Dermis lymphatic vessel endothelial cell (primary cell): ENCODE measurements at places on chromosomes 1 and 21. TPM values are rescaled to one million over a fixed set of nuclear protein-coding genes. Genes with fewer than 3 reads are reported as not detected.

The CRABP2 gene
- total RNA-seq, result not detected in 2 replicates

The RRP15 gene
- 4.0 and 5.3 TPM in 2 replicates for total RNA-seq

The TAL1 gene
- total RNA-seq, result 72.0 and 121 TPM in 2 replicates

The CCDC190 gene
- 0.11 TPM in 1 of 2 replicates, not detected in the other for total RNA-seq

The OPRD1 gene
- total RNA-seq, result under 0.01 TPM in 1 of 2 replicates, not detected in the other

The DIRAS3 gene
- total RNA-seq, result 0.54 and 0.95 TPM in 2 replicates

The IL20 gene
- not detected in 2 replicates for total RNA-seq

The APCS gene
- total RNA-seq, result not detected in 2 replicates

The PLEKHN1 gene
- 0.11 and 0.17 TPM in 2 replicates for total RNA-seq

The C1orf141 gene
- total RNA-seq, result not detected in 2 replicates

The AIRE gene
- not detected in 2 replicates for total RNA-seq

The HENMT1 gene
- total RNA-seq, result 2.1 and 2.6 TPM in 2 replicates

The PLA2G2F gene
- not detected in 2 replicates for total RNA-seq

The ZBTB18 gene
- total RNA-seq, result 11.8 and 12.0 TPM in 2 replicates

The OVAAL gene
- not detected in 2 replicates for total RNA-seq

The FAM163A gene
- total RNA-seq, result 0.09 and 0.33 TPM in 2 replicates
